ENCODE measurements at places on chromosomes 4 and X.

GRCh38 chr4:150108691-150109090, 30.4 kb downstream of the DCLK2 start:
- no peak for DNase-seq

DNA sequence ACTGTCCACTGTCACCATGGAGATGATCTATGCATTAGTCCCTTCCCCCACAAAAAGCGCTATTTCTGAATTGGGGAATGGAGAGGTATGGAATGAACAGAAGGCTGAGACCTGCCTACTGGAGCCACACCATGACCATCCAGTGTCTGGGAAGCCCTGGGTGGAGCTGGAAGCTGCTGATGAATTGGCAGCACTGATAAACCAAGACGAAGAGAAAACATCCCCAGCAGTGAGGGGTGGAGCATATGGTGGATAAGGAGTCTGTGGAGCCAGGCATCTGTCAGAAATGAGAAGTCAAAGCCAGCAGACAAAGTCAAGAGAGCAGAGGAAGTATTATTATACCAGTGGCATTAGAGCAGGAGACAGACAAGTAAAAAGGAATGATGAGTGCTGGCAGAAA, 13.2 kb downstream of the CC2D2A start:
- no peak for DNase-seq

DNA sequence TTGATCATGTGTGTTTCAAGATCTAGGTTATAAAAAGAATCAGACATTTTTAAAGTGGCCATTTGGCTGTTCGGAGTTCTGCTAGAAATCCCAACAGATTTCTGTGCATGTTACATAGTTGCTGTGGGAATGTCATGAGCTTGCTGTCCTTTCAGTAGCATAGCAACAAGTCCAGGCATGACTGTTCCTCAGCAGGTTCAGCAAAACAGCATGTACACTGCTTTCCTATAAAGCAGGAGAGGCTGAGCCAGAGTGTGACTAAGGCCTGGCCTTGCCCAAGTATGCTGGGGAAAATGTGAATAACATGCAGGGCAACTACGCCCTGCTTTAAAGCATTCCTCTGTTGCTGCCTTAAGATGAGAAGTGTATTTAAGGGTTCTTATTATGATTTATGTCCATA, 217.1 kb upstream of the SMIM31 start:
- no peak for DNase-seq

DNA sequence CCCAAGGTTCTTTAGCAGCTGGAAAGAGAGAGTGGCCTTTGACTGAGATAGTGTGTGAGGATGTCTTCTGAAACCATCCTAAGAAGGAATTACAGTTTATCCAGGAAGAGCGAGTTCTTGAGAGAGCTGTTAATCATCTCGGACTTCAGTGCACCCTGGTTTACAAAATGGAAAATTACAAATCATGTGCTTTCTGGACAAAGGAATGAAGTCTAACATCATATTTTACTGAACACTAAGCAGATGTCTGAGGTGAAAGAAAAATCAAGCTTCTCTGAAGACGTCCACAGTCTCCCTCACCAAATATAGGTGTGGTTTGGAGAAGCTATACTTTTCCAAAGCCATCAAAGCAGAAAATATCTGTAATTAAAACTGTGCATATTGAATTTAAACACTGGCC, 30.8 kb upstream of the CYP2U1 start:
- DNase-seq: no peak

DNA sequence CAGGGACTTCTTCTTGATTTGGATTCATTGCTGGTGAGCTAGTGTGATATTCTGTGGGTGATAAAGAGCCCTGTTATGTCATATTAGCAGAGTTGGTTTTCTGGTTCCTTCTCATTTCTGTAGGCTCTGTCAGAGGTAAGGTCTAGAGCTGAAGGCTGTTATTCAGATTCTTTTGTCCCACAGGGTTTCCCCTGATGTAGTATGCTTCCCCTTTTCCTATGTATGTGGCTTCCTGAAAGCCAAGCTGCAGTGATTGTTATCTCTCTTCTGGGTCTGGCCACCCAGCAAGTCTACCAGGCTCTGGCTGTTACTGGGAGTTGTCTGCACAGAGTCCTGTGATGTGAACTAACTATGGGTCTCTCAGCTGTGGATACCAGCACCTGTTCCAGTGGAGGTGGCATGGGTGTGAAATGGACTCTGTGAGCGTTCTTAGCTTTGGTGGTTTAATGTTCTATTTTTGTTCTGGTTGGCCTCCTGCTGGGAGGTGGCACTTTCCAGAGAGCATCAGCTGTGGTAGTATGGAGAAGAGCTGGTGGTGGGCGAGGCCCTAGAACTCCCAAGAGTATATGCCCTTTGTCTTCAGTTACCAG, 373.7 kb downstream of the AR start:
- no peak for DNase-seq

- peak; percentile 60 for DNase-seq
Measured at GRCh38 chrX:65528705-65529340, 5.8 kb downstream of the LAS1L start.

GRCh38 chr4:26171941-26172340, 148.9 kb upstream of the RBPJ start:
- no peak for DNase-seq

- DNase-seq: no peak
Measured at GRCh38 chr4:105558277-105558676, 5.9 kb downstream of the ARHGEF38 start.

GRCh38 chr4:60744767-60745166, 455.4 kb upstream of the ADGRL3 start:
- DNase-seq: no peak

- no peak for DNase-seq
Measured at GRCh38 chr4:15910155-15910940, 28.2 kb downstream of the FGFBP1 start.

DNA sequence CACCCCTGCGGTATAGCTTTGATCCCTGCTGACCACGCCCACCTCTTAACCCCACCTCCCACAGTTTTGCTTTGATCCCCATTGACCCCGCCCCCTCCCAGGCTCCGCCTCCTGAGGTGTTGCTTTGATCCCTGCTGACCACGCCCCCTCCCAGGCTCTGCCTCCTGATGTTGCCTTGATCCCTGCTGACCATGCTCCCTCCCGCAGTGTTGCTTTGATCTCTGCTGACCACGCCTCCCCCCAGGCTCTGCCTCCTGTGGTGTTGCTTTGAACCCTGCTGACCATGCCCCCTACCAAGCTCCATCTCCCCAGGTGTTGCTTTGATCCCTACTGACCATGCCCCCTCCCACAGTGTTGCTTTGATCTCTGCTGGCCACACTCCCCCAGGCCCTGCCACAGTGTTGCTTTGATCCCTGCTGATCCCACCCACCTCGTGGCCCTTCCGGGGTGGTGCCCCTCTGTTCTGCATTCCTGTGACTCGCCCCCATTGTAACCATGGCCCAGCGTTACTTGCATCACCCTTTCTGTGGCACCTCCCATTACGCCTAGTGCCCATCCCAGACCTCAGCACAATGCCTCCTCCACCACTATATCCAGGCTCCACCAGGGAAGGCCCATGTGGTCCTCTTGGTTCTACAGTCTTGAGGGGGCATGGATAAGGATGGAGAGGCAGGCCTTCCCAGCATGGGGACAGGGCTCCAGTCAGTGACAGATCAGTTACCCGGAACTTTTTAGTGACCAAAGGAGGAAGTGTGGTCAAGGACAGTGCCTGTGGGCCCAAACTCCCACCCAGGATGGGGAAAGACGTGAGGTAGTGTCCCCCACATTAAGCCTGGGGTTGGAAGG, 70.8 kb downstream of the ADRA2C start:
- no peak for DNase-seq

GRCh38 chrX:97199501-97199900, 315.8 kb downstream of the RPA4 start:
- no peak for DNase-seq

DNA sequence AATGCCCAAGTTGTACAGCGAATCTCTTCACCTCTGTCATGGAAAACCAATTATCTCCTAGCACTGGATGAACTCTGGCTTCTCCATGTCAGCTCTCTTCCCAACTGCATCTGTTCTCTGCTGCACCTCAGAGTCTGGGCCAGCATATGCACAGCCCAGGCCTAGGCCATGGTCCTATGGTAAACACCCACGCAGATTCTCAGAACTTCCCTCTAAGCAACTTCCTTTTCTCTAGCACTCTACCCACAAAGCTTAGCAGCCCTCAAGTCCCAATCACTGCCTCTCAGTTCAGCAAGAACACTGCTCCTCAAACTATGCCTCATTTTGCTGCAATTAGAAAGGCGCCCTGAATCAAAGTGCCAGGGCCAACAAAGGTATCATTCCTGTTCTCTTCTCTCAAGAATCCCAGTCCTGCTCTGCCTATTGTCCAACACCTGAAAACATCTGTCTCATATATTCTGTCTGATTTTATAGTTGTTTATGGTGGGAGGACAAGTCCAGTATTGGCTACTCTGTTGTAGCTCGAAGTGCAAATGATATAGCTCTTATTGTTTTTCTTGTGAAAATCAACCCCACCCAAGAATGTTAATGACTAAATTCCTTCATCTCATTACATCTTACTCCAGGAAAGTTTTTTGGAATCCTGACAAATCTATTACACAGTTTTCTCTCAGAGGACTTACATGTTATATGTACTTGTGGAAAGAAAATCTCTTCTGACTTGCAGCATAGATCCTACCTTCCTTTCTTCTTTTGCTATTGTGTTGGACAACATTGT, 85.4 kb downstream of the DCHS2 start:
- DNase-seq: no peak

- DNase-seq: no peak
Measured at GRCh38 chr4:154478128-154478527, 13.5 kb downstream of the DCHS2 start.

- DNase-seq: no peak
Measured at GRCh38 chr4:111268769-111269414, 646.0 kb upstream of the PITX2 start.

DNA sequence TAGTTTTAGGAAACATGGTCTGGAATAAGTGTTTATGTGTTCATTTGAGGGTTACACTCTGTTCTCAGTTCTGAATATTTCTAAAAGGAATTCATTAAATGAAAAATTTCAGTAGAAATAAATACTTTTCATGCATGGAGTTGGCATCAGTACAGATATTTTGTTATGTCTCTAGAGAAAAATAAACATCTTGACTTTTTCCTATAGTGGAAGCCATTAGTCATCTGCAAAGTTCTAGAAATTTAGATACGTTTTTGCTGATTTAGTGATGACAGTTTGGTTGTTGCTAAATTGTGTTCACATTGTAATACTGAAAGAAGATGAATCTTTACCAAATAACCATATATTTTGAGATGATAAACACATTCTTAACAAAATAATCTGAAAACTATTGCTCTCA, 268.2 kb upstream of the TEX13A start:
- DNase-seq: no peak

All from transverse colon (tissue), 4 donors.